Caudate nucleus (tissue), 63 donors: ENCODE measurements at places on chromosomes 1 and 21.

DNA sequence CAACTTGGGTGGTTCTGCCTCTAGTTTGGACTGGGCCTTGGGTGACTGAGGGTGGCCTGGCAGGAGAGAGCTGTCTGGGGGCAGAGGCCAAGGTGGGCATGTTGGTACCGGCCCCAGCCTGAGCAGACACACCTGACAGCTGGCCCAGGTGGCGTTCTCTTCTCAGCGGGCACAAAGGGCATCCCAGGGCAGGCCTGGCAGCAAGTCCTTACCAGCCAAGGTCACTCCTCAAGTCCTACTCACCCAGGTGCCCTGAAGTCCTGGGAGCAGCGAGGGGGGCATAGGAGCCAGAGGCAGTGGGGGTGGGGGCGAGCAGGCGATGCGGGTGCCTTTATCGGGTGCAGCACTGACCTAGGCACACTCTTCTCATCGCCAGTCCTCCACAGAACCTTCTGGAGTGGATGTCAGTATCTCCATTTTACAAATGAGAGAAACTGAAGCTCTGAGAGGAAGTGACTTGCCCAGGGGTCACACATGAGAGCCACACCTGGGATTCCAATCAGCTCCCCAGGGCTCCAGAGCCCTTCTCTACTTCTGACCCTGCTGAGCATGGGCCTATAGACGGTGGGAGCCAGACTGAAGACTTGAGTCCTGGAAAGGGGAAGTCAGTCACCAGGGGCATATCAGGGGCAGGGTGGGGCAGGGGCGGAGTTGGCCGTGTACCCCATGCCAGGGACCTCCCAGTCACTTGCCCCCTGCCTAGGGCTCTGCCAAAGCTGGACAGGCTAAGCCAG is 587 bp upstream of the SLC25A34 start:
- no peak for DNase-seq

GRCh38 chr1:88433556-88433955 is 250.5 kb upstream of the PKN2 start:
- DNase-seq, result no peak

GRCh38 chr1:105416261-105416660 is 1640.2 kb upstream of the PRMT6 start:
- DNase-seq, result no peak

DNA sequence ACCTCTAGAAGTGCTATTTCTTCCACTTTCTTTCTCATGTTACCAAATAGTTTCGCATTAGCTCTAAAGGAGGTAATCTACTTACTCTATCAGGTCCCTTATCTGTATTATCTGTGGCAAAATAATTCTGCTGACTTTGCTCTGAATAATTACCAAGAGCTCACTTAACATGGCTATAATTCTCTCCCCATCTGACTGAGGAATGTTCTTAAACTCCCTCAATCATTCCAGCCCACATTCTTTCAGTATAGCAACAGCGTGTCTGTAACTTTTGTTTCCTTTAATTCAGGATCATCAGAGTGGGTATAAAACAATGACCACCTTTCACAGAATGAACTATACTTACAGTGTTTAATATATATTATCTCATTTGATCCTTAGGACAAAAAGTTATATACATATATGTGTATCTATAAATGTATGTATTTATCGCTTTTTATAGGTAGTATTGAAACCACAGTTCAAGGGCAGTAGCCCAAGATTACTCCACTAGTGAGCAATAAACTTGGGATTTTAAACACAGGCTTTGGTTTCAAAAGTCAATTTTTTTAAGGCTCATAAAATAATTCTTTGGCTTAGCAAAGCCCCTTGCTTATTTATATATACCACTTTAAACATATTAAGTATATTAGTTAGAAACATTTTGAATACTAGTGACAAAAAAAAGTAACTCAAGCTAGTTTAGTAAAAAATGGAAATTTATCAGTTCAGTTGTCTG is 36.1 kb upstream of the ST6GALNAC3 start:
- DNase-seq, result no peak

GRCh38 chr1:52834798-52835197 is 7.8 kb upstream of the ZYG11A start:
- DNase-seq, result no peak
